Germinal center (tissue), 1 donor: ENCODE measurements at places on chromosomes 6 and 20.

GRCh38 chr20:44495257-44495656 is 19.6 kb downstream of the TTPAL start:
- no peak for DNase-seq

DNA sequence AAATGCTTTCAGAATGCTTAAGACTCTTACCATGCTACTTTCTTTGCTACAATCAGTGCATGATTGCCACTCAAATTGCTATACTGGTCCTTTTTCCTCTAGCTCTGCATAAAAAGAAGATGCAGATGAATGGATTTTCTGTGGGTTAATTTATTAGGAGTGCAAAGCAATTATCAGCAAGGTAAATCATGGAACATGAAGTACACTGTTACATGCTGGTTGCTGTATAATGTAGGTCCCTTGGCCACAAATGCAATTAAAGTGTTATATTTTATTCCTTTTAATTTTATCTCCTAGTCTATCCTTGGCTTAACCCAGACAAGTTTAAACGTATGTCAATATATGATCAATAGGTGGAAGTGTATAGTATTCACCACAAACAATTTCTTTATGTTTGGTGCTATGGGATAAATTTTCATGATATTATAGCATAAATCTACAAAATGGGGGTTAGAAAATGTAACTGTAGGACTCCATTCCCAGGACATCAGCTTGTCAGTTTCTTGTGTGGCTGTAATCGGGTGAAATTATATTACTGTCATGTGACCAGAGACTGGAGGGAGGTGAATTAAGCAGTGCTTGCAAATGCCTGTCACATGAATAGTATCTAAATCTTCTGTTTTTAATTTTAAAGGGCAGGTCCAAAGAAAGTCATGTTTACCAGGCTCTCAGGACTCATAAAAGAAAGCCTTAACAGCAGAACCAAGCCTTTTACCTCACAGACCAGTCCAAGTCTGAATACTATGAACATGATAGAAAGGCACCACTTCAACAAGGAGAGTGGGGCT is 176.9 kb upstream of the ID4 start:
- DNase-seq = no peak

GRCh38 chr6:142810952-142811514 is 133.9 kb downstream of the HIVEP2 start:
- DNase-seq = no peak

GRCh38 chr6:35072698-35073055 is 68.5 kb downstream of the TCP11 start:
- no peak for DNase-seq

GRCh38 chr6:156685823-156686222 is 91.4 kb upstream of the ARID1B start:
- DNase-seq = no peak

GRCh38 chr6:30396833-30397479 is 52.0 kb downstream of the RPP21 start:
- DNase-seq = peak; percentile 92

GRCh38 chr6:26379292-26379691 is 3.6 kb upstream of the BTN2A2 start:
- DNase-seq = no peak

- DNase-seq = peak; percentile 15
These were observed 503.7 kb downstream of the KIF16B start for GRCh38 chr20:16069389-16070010.

GRCh38 chr6:4803343-4803744 is 27.1 kb downstream of the CDYL start:
- no peak for DNase-seq

- no peak for DNase-seq
These were observed 42.8 kb downstream of the SNHG17 start for GRCh38 chr20:38392356-38392755.

DNA sequence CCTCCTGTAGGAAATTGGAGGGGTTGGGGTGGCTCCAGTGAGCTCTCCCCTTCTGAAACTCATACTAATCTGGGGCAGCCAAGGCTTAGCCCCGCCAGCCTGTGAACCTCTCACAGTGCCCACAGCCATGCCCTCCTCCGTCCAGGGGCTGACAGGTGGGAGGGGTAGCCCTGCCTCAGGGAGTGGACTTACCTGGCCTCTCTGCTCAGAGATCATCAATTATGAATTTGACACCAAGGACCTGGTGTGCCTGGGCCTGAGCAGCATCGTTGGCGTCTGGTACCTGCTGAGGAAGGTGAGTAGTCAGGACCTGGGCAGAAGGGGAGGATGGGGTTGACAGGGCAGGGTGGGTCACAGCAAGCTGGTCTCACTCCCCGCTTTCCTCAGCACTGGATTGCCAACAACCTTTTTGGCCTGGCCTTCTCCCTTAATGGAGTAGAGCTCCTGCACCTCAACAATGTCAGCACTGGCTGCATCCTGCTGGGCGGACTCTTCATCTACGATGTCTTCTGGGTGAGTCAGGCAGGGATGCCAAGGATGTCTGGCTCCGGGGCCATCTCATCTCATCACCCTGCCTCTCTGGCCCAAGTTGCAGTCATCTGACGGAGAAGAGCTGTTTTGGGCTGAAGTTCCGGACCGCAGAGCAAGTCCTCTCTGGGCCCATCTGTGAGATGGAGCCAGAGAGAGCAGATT is 34.7 kb downstream of the HM13 start:
- DNase-seq = no peak

GRCh38 chr6:145233955-145234354 is 501.4 kb downstream of the EPM2A start:
- no peak for DNase-seq

DNA sequence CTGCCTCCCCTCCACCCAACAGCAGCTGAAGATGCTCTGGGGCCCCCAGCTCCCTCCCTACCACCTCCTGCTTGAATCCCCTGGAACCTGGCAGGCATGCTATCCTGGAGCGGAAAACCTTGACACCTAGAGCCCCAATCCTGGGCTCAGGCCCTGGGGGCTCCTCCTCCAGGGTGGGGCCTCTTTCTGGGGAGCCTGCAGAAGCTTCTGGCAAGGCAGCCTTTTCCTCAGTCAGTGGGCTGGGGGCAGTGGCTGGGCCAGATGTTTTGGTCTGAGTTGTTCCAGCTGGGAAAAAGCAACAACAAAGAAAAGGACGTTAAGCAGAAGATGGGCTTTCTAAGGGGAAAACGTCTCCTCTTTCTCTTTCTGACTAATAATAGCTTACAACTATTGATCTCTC is 21.1 kb downstream of the KIAA1755 start:
- DNase-seq = no peak

DNA sequence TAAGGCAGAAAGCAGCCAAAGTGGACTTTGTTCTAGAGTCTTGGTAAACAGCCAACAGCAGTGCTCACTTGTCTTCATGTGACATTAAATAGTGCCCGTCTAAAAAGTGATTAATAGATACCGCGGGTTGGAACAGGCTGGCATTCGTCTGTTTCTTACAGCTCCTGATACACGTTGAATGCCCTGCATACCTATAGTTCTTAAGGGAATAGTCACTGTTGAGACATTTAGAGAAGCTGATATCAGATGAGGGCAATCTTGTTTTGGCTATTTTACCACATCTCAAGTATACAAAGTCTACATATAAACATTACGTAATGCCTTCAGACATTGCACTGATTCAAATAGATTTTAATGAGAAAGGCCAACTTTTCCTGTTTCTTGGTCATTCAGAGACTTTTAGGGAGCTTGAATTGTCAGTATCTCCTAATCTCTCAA is 374.9 kb upstream of the FLRT3 start:
- DNase-seq = no peak

DNA sequence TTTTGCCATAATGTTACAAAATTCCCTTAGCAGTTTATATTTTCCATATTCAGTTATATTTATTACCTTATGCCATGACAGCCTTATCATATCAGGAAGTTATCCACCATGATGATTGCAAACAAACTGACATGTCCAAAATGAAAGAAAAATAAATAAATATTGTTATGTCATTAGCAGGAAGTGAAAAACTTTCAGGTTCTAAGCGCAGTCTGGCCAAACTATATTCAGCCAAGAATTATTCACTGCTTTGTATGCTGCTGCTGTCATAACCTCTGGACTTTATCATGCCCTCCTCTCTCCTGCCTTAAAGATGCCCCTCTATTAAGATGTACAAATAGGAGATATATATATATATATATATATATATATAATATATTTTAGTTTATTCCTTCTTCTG is 27.7 kb upstream of the DEFB112 start:
- no peak for DNase-seq

GRCh38 chr6:144908004-144908403 is 622.9 kb downstream of the UTRN start:
- DNase-seq = no peak

DNA sequence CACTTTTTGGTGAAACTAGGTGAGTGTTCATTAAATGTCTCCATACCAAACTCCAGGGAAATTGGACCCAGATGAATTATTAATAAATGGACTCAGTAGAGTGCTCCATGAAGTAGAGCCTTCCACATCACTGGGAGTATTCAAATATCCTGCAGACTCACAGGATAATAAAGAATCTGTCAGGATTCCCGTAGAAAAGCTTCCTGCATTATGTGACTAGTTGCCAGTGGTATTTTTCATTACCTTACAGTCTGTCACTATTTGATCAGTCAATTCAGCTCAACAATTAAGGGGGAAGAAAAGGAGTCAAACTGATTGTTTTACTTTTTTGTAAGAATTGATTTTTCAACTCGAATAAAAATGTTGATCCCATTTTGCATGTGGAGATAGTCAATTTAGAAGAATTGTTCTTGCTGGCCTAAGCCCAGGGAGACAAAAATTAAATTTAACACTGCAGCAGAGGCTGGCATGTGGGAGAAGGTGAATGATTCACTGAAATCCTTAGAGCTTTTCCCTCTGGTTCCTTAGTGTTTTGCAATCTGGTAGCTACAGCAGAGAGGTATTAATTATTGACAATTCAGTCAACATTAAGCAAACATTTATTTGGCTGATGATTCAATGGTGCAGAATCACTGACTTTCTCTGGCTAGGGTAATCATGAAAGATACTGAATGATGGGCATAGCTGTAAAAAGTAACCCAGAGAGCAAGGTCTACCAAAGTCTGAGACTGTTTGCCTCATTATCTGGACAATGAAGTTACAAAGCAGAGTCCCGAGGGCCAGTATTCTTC is 442.4 kb downstream of the CD83 start:
- no peak for DNase-seq

DNA sequence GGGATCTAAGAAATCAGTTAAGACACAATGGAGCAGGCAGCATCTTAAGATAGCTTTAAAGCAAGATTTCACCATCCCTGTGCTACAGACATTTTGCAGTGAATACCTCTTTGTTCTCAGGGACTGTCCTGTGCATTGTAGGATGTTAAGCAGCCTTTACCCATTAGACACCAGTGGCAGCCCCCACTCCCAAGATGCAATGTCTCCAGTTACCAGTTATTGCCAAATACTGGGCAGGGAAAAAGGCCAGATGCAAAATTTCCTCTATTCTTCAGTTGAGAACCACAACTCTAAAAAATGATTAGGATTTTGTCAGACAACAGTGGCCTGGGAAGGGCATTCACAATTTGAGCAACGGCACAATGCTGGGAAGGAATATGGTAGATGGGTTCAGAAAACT is 6.1 kb downstream of the FBXO5 start:
- no peak for DNase-seq

- peak; percentile 20 for DNase-seq
These were observed 45.4 kb downstream of the SYNJ2 start for GRCh38 chr6:158026901-158027589.

DNA sequence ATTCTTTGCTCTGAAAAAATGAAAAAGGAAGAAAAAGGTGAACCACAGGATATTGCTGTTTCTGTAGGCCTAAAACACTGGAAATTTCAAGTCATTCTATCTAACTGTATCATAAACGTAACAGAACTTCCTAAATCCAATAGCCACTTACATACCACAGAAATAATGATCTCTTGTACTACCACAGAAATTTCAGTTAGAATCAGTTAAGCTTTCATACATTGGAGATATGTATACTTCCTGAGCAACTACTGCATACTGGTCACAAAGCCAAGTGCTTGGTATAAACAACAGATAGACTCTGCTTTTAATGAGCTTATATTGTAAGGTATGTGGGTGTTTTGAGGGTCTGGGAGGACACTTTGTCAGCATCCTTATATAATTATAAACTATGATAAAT is 38.6 kb downstream of the VTA1 start:
- no peak for DNase-seq

DNA sequence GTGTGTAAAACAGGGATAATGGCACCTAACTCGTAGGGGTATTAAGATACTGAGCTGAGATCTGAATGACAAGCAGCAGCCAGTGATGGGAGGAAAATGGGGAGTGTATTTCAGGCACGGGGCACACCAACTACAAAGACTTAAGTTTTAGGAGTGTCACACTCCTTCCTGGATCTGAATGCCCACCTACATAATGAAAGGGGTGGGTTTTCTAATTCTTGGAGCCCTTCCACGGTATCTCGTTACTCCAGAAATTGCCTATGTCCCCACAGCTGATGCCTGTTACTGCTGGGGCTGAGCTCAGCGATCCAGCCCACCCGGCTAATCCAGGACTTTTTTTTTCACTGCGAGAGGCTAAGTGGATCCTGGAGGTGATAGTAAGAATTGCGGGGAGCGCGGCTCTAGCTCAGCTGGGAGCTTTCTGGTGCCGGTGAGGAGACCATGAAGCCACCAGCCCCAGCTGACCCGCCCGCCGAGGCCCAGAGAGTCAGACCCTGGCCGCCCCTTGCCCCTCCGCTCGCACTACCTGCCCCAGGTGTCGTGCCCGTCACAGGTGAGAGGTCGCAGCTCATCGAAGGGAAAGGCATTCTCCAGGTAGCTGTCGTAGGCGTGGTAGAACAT is 727 bp downstream of the EDEM2 start:
- no peak for DNase-seq

- DNase-seq = no peak
These were observed 64.2 kb downstream of the GJA1 start for GRCh38 chr6:121499666-121500065.

DNA sequence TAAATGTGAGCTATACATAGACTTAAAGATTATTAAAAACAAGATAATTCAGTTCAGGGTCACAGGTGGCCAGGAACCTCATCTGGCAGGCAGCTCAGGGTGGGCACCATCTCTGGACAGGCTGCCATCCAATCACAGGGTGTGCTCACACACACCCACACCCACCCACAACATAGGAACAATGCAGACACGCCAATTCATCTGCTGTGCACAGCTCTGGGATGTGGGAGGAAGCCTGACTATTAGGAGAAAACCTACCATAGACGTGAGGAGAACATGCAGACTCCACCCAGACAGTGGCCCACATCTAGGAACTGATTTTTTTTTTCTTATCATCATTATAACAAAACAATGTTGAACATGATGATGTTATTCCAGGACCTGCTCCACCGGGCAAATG is 286.7 kb downstream of the PRL start:
- DNase-seq = no peak

GRCh38 chr20:51712501-51713212 is 55.5 kb downstream of the ATP9A start:
- no peak for DNase-seq

DNA sequence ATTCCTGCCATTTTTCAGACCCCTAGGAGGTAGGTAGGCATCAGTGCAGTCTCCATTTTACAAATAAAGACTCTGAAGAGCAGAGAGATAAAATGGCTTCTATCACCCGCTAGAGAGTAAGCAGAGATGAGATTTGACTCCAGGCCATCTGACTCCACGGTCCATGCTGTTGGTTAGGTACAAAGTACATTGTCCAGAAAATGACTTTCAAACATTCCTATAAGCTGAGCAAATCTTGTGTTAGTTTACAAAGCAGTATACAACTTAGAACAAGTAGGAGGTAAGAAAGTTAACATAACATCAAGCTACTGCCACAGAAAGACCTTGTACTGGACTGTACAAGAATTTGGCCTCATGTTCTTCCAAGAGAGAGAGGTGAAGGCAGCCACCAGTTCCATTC is 14.9 kb downstream of the BTN1A1 start:
- no peak for DNase-seq

GRCh38 chr6:98747273-98747672 is 87.1 kb upstream of the POU3F2 start:
- no peak for DNase-seq
